ENCODE measurements at places on chromosomes 2 and 18.

DNA sequence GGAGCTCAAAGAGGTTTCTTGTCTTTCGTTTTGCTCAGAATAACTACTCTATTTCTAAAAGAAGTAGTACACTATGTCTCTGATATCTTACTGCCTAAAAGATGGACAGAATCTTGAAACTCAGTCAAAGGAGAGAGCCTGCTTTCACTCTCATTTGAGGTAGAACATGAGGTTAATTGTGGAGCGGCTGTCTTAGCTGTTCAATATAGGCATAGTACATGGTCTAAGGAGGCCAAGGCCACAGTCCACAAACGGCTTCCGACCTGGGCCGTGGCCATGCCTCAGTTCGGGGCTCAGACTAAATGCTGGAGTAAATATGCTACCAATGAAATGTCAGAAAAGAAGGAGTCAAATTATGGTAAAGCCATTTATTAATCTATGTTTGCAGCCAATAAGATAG lies 185.8 kb upstream of the ACAA2 start:
- DNase-seq, result no peak

DNA sequence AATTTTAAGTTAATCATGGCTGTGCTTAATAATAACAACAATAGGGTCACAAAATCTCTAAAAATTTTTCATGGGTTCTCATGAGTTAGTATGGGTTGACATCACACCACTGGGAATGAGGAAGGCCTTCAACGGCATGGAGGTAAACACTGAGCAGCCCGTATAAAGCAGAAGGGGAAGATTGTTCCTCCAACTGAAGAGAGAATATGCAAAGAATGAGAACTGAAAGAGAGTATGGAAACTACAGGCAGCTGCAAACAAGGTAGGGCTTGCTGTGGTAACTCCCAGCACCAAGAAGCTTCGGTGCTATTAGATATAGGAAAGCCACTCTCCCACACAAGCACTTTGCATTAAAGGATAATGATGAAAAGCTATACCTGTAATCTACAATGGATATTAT lies 1242.3 kb upstream of the CELF4 start:
- no peak for DNase-seq

DNA sequence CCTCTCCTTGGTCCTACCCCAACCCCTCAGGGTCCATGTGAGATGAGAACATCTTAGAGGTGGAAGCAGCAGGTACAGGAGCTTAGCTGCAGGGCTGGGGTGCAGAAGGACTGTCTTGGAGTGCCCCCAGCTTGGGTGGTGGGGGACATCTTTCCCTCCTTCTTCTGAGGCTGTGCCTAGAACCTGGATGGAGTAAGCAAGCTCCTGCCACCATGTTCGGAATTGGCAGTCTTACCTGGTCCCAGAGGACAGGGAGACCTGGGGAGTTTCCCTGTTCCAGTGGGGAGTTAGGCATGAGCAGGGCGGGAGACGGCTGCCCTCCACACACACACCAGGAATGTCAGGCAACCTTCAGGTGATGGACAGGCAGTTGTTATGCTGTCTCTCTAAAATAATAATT lies 131.0 kb upstream of the COPS8 start:
- DNase-seq, result no peak

- no peak for DNase-seq
Measured at GRCh38 chr18:69701305-69701704, 246.4 kb downstream of the CD226 start.

DNA sequence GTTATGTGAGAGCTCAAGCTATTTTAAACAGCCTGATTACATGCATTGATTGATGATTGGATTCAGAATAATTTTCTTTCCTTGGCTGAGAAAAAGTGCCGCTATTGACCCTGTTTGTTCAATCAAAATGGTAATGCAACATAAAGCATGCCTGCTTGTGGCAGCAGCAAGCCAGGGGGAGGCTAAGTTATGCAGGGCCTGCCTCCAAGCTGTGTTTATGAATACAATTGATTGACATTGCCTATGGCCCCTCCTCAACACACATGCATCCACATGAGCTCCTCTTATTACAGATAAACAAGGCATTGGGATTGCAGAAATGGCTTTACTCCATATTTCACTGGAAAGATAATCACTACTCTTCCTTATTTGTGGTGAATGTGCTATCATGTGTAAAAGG lies 395.6 kb downstream of the TDRD15 start:
- DNase-seq, result no peak

DNA sequence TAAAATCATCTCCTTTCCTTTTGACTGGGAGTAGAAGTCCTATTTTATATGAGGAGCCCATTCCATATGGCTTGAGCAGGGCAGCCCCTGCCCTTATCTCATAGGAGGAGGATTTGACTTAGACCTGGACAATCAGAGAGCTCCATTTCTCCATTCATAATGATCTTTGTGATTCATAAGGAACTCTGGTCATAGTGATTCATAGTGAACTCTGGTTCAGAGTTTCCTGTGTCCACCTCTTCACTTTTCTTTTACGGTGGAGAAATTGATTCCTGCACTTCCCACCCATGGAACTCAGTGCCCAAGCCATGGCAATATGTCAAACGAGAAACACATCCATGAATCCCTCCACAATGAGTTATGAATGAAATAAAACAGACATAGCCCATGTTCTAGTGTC lies 12.8 kb upstream of the MYO3B start:
- DNase-seq, result no peak
